ENCODE measurements at places on chromosomes 7 and 10.

DNA sequence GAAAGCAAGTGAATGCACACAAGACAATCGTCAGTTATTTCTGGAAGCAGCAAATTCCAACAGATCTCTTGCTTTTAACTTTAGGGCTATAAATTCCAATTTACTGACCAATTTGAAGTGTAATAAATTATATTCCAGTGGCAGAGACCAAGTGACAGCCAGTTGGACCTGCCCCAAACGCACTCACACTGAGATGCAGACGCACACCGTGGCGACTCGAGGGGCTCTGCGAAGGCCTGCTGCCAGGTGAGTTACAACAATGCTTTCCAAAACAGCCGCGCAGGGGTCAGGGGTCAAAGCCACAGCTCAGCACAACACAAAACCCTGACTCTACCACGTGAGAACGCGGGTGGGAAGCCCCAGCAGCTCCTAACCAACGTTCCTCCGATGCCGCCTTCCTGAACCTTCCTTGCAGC lies 97.4 kb downstream of the ZRANB1 start:
- no peak for DNase-seq

DNA sequence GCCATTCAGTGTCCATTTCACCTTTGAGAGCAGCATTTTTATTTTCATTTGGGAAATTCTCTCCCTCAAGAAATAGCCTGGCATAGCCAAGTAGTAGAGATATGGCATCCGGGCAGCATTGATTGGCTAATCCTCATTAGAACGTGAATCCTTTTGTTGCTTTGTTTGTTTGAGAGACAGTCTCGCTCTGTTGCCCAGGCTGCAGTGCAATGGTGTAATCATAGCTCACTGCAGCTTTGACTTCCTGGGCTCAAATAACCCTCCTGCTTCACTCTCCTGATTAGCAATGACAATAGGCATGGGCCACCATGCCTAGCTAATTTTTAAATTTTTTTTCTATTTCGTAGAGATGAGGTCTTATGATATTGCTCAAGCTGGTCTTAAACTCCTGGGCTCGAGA lies 1174.9 kb upstream of the AUTS2 start:
- no peak for DNase-seq

GRCh38 chr7:25326501-25327156 lies 98.3 kb upstream of the NPVF start:
- DNase-seq: no peak

GRCh38 chr10:75957314-75958120 lies 526.1 kb downstream of the LRMDA start:
- no peak for DNase-seq

DNA sequence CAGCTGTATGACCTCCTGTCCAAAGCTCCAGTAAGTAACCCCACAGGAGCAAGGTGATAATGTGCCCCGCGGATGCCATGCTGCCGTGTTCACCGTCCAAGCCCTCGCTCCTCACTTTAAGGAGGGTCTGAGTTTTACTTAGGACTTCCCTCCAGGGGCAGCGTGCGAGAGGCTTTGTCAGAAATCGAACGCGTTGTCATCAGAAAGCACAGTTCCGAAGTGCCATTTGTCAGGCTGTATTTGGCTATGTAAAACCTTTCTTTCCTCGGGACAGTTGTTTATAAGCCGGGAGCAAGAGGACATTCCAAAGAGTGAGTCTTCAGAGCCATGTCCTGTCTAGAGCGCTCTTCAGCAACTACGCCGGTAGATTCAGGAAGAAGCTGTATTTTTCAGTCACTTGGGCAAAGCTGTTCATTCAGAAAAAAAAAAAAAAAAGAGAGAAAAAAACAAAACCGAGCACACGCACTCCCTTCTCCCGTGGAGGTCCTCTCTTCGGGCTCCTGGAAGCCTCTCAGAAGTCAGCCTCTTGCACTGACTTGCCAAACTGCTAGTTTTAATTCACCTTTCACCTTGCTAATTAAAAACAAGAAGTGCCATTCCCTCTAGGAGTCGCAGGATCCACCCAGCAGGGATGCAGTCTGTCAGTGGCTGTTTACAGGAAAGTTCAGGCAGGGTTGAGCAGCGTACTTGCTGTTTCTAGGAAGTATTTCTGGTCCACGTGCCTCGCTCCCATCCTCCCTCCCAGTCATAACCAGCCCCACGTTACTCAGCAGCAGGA lies at the start of gene SEMA3E:
Gene SEMA3E (minus strand): TSS at position 676 of the 778 bp plus-strand sequence.
- peak; percentile 27 for DNase-seq

DNA sequence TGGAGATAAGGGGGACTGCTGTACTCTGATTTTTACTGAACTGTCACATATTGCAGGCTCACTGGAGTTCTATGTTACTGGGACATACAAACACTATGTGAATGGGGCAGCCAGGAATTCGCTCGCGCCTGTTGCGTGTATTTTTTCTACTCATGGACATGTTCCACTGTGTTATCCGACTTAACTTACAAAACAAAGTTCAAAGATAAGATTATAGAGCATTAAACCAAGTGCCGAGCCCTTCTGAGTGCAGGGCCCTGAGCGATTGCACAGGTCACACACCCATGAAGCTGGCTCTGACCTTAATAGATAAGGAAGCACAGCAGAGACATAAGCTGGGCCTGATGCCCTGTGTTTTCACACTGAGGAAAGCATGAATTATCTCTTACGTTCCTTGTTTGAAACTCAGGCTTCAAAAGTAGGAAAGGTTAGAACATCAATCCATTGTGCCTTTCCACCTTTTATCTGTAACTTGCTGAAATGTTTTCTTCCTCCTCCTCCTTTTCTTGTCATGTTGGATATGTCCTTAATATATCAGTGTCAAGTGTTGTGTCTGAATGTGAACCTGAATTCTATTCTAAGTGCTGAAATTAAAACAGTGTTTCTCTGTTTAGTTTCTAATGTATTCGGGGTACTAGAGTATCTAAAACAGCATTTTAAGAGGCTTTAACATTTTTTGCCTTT lies 273.8 kb downstream of the AUTS2 start:
- no peak for DNase-seq

GRCh38 chr7:91083855-91084644 lies 180.2 kb upstream of the FZD1 start:
- no peak for DNase-seq

DNA sequence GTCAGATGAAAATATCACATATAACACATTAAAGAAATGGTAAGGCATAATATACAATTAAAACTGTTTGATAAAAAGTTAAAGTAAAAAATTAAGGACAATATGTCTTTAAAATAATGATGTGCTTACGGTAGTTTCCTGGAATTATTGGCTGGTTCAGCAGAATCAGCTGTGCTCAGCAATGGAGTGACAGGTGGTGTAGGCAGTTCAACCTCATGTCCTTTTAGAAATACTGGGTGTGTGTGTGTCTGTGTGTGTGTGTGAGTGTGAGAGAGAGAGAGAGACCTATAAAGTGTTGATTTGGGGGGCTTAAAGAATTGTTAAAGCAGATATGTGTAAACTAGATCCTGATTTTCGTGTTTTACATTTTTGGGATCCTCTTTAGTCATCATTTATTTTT lies 141.2 kb downstream of the ADAM22 start:
- DNase-seq: no peak

DNA sequence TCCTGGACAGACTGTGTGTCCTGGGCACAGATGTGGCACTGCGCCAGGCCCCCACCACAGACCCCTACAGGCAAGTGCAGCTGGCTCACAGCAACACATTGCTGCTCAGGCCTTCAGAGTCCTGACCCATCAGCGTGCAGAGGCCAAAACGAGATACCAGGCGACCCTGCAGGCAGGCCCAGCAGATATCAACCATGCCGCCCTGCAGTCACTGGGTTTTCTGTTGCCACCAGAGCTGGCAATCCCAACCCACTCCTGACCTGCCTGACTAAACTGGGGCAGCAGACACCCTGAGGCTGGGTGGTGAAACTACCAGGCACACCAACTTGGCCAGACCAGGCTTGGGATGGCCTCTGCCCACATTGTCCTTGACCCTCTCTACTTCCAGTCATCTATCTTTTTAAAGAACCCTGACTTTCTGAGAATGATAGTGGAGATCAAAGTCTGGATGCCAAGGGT lies 20.3 kb downstream of the ZCCHC24 start:
- DNase-seq: no peak

GRCh38 chr7:151992375-151992774 lies 33.1 kb upstream of the GALNT11 start:
- peak; percentile 70 for DNase-seq

- no peak for DNase-seq
Measured at GRCh38 chr10:26474026-26474425, 35.9 kb downstream of the APBB1IP start.

- DNase-seq: no peak
Measured at GRCh38 chr10:54708591-54708990, 92.4 kb downstream of the PCDH15 start.

DNA sequence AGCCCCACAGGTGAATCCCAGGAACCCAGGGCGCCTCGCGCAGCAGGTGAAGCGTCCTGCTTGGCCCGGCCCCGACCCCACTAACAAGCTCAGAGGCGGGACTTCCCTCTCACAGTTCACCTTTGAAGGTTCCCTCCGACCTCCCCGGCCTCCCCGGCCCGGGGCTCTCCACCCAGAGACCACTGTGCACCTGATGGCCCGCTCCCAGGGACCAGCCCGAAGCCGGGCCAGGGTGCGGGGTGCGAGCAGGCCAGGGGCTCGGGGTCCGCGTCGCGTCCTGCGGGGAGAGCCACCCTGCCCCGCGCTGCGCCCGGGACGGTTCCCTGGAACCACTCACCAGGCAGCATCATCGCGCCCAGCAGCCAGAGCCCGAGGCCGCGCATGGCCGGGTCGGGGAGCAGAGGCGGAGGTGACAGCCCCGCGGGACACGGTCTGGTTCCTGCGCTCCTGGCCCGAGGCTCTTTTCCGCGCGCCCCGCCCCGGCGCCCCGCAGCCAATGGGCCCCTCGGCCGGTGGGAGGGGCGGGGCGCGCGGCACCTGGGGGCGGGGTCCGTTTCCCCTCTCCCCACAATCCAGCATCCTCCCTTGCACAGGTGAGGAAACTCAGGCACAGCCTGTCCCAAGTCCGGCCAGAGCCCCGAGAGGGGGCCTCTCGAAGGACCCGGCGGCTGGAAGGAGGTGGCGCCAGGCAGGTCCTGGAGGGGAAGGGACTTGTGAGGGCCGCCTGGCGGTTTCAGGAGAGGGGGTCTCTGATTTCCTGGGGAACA lies at the start of gene ADAM8:
Gene ADAM8 (minus strand): TSS at position 434 of the 767 bp plus-strand sequence. CDS start 51 bp downstream, at position 383.
- peak; percentile 74 for DNase-seq

DNA sequence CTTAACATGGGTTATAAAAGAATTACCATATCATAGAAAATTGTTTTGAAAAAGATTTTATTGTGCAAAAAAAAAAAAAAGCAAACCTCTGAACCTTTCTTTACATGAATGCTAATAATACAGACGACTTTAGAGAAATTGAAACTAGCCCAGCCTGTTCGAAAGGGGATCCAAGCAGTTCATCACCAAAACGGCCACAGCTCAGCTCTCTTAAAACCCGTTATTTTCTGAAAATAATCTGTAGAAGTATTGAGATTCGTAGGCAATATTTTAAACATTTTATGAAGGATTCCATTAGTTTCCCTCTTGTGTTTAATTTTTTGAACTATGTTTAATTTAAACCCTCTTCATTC lies 9.9 kb upstream of the GSAP start:
- DNase-seq: no peak

DNA sequence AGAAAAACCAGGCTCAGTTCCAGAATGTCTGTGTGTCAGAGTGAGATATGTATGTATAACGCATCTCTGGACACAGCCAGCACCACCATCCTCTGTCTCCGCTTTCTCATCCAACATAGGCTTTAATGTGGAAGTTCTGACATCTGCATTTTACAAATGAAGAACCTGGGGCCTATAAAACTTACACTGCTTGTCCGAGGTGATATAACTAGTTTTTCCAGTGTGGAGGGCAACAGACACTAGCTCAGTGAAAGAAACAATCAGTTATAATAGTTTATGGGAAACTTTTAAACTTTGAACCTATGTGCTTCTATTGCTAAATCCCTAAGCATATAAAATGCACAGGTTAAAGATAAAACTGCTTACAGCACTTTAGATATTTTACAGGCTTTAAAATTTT lies 208.7 kb downstream of the CRPPA start:
- no peak for DNase-seq

GRCh38 chr10:79608505-79609375 lies 2.0 kb upstream of the SFTPA1 start:
- peak; percentile 77 for DNase-seq

DNA sequence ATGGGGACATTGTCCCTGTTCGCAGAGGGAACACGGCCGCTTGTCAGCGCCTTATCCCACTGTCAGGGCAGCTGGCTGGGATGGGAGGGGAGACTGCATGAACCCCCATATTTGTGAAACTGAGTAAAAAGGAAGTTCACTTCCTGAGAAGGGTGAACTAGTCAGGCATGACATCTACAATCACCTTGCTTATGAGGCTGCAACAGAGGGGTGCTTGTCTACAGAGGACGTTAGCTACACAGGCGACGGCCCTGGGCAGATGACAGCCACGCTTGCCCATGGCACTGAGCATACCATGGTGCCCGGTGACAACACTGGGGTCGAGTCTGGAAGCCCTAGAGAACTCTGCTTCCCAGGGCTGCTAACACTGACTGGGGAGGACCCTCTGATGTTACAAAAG lies 46.0 kb upstream of the KDM7A start:
- no peak for DNase-seq

GRCh38 chr7:31043051-31043471 lies 9.0 kb upstream of the ADCYAP1R1 start:
- DNase-seq: no peak

GRCh38 chr10:69474742-69475432 lies 23.6 kb downstream of the TSPAN15 start:
- DNase-seq: no peak

DNA sequence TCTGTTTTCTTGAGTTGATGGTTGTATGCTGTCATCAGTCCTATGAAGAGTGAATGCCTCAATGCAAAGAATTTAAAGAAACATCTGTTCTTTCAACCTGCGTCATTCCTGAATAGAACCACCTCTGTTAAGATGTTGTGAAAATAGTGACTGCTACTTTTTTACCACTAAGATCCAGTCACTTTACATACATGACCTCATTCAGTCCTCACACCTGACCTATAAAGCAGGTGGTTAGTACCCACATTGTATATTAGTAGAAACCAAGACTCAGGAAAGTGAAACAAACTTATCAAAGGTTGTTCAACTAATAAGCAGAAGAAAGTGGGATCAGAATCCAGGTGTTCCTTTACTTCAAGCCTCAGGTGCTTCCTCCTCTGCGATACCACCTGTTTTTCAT lies 64.8 kb downstream of the ITGB8 start:
- no peak for DNase-seq

- DNase-seq: no peak
Measured at GRCh38 chr7:42709284-42709683, 202.6 kb downstream of the C7orf25 start.

DNA sequence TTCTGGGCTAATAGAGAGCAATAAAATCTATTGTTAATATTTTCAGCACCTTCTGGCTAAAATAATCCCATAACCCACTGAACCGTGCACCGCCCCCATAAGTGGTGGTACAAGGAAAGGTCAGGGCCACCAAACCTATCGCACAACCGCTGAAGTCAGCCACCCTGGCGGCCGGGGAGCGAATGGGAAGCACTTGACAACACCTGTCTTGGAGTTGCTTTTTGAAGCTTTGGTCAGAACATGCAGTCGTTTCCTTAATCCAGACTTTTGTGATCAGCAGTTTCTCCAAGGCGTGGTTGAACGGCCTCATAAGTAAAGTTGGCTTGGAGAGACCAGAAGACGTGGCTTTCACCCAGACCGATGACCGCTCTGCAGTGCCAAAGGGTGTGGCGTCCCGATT lies 97.4 kb downstream of the DNAJB6 start:
- DNase-seq: no peak

- no peak for DNase-seq
Measured at GRCh38 chr7:155531681-155532080, 14.7 kb downstream of the CNPY1 start.
